Endothelial cell (in vitro differentiated cells): ENCODE measurements at places on chromosomes 4 and X.

- DNase-seq, result no peak
These were observed 1291.0 kb downstream of the ARAP2 start for GRCh38 chr4:34953145-34953799.

GRCh38 chrX:30196322-30196721, 19.0 kb upstream of the MAGEB2 start:
- DNase-seq, result no peak

DNA sequence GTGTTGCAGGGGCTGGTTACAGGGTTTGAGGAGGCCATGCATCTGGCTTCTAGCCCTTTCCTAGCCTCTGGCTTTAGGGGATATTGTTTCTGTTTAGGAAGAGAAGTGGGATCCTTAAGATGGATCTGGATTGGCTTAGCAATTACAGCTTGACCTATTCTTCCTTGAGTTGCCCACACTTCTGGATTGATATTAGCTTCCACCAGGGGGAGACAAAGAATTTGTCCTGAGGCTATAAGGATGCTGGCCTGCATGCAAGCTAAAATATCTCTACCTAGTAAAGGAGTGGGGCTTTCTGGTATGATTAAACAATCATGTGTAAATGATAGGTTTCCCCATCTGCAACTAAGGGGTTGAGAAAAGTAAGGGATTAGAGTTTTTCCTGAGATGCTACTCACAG, 117.2 kb downstream of the TEX13C start:
- DNase-seq, result no peak

GRCh38 chrX:46328133-46328532, 217.1 kb downstream of the ZNF674 start:
- DNase-seq, result no peak

DNA sequence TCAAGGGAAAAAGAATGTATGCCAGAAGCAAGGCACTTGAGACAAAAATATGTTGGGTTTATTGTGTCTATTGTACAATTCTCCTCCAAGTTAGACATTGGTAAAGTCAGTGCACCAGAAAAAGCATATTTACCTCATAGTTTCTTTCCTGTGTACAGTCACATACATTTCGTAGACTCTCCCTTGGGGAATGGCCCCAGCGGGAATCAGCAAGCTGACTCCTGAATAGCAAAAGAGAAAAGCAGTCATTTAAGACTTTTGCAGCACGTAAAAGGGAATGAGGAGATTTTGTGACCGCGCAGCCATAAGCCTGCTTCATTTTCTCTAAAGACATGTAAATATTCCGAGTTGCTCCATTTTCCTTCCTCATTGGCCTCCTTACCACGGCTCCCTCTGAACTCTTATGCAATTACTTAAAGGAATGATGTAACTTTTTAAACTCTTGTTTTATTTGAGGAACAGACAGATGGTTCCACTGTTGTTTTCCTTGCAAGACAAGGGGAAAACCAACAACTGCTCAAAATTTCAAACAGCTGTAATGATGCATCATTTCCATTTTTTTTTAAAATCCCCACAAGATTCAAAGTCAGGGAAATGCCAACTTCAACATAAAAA, 332.7 kb downstream of the UNC5C start:
- DNase-seq, result no peak

DNA sequence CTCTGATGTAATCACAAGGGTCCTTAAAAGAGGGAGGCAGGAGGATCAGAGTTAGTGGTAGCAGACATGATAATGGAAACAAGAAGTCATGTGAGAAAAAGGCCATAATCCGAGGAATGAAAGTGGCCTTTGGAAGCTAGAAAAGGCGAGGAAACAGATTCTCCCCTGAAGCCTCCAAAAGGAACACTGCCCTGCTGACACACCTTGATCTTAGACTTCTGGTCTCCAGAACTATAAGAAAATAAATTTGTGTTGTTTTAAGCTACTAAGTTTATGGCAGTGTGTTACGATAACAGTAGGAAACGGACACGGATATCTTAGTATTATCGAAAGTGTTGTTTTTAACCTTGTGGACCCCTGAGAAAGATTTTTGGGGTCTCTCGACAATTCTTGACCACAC, 24.4 kb downstream of the CLCN3 start:
- DNase-seq, result no peak

DNA sequence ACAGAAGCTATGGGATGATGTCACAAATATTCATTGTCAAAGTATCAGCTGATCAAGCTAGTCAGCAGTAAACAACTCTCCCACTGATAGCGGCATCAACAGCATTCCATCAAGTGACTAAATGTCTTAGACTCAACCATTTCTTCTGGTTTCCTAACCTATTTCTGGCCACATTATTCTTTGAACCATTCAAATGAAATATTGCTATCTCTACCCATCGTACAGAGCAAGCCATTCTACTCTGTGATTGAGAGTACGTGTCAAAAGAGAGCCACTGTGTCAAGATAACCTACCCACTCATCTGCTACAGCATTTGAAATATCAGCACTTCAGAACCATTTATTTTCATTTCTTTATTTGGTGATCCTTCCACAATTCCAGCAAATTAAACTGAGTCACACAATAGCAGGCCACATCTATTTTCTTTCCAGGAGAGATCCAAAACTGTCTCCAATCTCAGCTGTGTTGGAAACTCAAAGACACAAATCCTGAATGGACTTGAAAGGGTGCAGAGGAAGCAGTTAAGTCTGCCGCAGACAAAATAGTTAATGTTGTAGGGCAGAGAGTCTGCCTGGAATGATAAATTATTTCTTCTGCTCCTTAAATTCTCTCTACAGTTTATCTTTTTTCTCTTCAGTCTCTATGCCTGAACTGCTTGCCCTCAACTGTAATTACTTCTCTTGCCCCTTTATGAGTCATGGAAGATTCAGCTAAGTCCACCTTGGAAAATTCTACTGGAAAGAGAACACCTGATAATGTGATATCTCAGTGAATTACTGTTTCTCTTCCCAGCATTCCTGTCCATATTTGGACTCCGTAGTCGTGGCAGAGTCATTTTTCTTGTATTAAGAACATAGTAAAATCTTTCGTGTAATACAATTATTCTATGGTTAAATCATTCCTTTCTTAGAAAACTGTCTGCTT, 364.8 kb downstream of the PDGFC start:
- DNase-seq, result no peak

- DNase-seq, result peak; percentile 19
These were observed 1.1 kb downstream of the GAB1 start for GRCh38 chr4:143337600-143338287.

DNA sequence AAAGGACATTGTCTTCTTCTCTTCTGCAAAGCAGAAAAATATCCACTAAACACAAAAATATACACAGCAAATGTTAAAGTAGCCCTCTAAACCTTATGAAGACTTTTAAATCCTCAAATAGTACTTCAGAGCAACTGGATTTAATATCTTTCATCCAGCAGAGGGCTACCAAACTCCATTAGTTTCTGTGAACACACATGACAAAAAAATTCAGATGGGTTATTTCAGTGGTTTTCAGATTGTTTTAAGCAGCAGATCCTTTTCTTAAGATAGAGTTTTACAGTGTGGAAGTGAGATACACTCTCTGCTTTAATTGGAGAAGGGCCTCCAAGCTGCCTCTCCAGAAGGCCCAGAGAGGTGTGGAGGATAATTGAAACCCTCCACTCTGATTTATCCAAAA, 56.7 kb downstream of the ANK2 start:
- DNase-seq, result no peak

- DNase-seq, result no peak
These were observed 337.4 kb upstream of the SFRP2 start for GRCh38 chr4:154126276-154126675.

GRCh38 chr4:40960941-40961340, 211.2 kb downstream of the NSUN7 start:
- DNase-seq, result no peak

DNA sequence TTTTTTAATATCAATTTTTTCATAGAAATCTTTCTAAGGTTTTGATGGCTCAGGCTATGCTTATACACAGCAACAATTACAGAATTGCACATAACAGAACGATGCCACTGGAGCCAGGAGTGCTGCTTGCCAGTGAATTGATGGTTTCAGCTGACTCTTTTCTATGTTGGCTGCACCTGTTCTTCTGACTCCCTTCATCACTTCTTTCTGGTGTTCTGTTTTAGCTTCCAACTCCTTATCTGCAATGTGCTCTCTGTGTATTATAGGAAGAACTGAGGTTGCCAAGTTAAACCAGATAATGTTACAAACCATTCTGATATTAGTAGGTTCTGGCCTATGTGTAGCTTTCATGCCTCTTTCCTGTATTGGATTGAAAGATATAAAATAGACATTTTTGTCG, 11.6 kb upstream of the VEGFD start:
- no peak for DNase-seq

- DNase-seq, result no peak
These were observed 5.2 kb downstream of the MGST2 start for GRCh38 chr4:139670775-139671174.

- DNase-seq, result no peak
These were observed 197.1 kb upstream of the MAMLD1 start for GRCh38 chrX:150165776-150166610.

- no peak for DNase-seq
These were observed 135.4 kb upstream of the DUSP21 start for GRCh38 chrX:44708470-44708869.
